ENCODE measurements at places on chromosomes 12 and 14.

- no peak for DNase-seq
Observed at GRCh38 chr12:129101404-129101803, 248.1 kb downstream of the GLT1D1 start.

DNA sequence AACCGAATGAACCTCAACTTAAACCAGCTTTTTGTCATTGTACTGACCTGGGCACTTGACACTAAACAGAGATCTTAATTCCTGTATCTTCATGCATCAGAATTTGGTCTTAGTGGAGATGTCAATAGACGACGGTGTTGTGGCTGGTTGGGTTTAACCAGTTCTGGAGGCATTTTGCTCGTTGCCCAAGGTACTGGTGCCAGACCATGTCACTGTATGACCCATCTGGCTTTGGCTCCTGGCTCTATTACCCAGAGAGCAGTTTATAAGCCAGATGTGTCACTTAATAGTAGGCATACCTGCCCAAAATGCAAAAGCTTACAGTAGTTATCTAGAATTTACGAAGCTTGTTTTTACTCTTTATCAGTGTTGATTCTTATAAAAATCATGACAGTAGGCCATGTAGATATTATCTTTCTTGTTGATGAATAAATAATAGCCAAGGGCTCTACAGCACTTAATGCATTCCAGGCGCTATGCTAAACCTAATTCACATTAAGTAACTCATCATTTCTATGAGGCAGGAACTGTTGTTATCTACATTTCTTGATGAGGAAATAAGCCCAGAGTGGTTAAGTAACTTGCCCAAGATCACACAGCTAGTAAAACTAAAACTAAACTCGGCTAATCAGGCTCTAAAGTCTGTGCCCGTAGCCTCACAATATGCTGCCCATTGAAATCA is 179.7 kb upstream of the HIF1A start:
- DNase-seq = no peak

DNA sequence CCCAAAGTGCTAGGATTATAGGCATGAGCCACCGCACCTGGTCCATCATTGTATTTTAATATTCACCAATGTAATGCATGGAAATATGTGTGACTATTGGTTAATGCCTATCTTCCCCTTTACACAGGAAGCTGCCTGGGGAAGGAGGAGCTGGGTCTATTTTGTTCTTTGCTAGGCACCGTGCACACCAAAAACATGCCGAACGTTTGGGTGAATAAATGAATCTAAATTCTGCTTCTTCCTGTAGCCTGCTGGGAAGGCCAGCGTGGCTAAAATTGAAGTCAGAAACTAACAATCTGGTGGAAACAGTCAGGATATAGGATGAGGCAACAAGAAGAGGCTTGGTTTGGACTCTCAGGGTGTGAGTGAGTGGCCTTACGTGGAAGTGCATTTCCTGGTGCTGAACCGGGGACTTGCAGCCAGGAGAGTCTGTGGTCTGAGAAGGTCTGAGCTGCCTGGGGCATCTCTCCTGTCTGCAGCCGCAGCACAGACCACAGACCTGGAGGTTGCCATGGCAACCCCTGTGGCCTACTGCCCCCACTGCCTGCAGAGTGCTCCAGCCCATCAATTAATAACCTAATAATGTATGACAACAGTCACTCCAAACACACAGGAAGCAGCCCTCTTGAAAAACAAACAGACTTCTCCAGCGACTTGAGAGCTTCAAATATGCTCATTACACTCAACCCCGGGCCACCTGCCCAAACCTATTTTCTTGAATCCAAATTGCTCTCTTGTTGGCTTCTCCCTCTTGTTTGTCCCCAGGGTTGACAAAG is 5.5 kb upstream of the GPR68 start:
- peak; percentile 78 for DNase-seq

DNA sequence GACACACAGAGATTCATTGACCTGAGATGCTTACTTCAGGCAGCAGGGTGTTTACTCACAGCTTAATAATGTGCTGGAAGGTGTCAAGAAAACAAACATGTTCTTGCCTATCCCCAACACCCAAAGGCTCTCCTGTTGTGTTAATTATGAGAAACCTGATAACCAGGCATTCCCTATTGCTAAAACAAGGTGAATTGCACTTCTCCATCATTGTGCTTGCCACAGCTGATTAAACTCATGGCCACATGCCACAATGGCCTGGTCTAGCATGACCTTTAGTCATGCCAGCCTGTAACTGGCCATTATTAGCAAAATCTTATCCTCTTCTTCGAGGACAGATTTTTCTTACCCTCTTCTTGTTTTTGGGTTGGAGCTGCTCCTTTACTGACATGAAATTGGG is 21.4 kb downstream of the SMOC1 start:
- DNase-seq = no peak

GRCh38 chr14:21703357-21704326 is 30.0 kb upstream of the OR4E1 start:
- no peak for DNase-seq

DNA sequence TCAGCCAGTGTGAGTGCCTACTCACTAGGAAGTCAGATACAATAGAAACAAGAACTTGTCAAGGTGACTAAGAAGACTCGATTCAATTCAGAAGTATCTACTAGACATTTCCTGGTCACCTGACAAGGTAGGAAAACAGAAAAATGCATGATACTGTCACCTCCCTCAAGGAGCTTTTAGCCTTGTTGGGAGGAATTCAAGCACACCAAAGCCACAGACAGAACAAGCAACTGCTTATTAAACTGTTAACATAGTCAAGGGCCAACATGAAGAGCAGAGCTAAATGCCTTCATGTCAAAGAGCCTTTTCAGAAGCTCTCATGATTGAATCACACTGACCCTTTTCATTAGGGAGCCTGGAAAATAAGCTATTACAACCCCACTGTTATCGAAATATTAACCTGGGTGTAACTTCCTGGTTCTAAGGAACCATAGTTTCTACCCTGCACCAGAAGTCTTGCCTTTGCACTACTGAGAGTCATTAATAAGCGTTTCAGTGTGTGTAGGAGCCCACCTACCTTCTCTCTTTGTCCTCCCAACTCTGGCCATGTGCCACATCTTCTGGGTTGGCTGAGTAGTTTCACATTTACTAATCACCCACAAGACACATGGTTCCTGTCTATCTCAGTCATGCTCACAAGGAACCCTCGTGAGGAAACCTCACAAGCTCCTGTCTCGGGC is 31.0 kb upstream of the LGALS3 start:
- no peak for DNase-seq

- DNase-seq = no peak
Observed at GRCh38 chr14:51392416-51392815, 152.4 kb downstream of the TMX1 start.

DNA sequence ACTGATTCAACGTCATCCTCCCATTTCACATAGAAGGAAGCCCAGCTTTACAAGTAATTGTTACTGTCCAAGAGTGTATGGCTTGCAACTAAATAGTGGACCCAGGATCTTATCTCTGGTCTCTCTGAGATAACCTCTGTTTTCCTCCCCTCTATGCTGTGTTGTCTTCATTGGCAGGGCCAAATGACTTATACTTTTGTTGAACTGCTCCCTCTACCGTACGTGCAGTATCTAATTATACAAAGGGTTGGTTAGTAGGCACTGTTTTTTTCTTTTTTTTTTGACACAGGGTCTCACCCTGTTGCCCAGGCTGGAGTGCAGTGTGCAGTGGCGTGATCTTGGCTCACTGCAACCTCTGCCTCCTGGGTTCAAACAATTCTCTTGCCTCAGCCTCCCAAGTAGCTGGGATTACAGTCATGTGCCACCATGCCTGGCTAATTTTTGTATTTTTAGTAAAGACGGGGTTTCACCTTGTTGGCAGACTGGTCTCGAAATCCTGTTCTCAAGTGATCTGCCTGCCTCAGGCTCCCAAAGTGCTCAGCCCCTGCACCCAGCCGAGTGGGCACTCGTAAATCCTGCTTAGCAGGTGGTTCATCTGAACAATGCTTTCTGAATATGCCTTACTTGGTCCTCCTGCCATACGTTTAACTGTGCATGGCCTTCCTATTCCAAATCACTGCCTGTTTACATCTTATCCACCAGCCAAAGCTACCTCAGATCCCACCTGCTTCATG is 162.1 kb downstream of the ADCK1 start:
- DNase-seq = no peak

DNA sequence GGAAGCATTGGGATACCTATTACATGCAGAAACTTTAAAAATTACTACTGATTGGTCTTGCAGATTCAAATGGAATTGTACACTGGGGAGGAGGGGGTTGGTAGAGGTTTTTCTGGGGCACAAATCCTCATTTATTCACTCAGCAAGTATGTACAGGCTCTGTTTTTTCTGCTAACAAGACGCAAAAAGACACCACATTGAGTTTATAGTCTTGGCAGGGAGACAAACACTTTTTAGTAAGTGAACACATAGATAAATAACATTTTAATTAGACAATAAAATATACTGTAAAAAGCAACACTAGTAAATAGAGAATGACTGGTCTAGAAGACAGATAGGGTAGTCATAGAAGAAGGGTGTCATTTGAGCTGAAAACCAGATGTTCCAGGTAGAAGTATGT is 23.8 kb downstream of the GLIPR1L2 start:
- DNase-seq = no peak

All from NCI-H446 (cell line).